Epithelial cell of proximal tubule (primary cell): ENCODE measurements at places on chromosomes 5 and 9. TPM values are rescaled to one million over a fixed set of nuclear protein-coding genes. Genes with fewer than 3 reads are reported as not detected.

Gene RANBP3L
- total RNA-seq: not detected in 2 replicates

DNA sequence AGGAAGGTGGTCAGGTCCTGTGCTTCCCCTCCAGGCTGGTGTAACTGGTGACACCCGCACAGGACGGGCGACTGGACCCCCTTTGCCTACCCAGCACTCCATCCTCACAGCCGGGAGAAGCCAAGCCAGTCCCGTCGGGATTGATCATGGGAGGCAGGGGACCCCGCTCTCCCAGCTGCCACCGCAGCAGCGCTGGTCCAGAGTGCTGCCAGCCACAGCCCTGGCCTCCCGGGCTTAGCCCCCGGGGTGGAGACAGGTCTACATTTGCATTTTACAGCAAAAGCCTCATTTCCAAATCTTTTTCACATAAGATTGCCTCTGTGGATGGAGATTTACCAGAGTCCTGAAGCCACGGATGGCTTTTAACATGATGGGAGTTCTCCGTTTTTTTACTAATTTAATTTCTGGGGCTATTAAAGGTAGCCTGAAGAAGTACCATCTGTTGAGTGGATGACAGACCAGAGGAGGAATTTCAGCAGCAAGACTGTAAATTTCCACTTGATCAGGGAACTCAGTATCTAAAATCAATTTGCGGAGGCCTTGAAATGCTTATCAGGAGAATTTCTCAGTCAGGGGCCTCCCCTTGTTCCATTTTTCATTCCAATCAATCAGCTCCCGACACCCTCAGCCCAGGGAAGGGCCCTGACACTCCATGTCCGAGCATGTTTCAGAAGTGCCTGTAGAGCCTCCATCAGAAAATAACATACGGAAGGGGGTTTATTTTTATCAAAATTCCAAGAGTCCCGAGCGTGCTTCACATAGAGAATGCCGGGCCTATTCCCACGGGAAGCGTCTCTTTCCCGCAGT lies 80.6 kb downstream of the OLFM1 start:
- no peak for DNase-seq

DNA sequence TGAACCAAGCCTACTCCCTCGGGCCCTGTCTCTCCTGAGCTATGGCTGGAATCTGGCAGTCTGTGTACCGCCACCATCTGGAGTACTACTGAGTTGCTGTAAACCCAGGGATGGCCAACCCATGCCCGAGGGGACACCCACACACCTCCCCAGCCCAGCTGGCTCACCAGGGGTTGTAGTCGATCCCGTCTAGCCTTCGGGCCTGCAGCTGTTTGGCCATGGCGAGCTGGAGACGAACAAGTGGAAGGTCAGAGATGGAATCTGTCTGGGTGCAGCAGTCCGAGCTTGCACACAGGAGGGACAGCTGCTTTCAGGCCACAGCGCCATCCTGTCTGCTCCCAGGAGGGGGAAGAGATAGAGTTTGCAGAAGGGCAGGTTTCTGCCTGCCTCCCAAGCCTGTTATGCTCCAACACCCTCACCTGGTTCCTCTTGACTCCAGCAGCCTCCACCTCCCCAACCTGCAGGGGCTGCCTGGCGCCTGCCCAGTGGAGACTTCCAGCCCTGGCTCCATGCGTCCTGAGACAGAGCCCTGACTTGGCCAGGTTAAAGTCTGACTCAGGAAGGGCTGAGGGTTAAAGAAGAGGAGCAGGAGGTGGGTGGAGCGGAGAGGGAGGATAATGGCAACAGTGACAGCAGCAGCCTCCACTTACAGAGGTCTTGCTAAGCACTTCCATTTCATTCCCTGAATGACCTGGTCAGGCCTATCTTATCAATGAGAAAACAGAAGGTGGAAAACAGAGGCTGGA lies 15.8 kb upstream of the SPOUT1 start:
- no peak for DNase-seq

- no peak for DNase-seq
These were observed 488.0 kb downstream of the PRELID2 start for GRCh38 chr5:145347026-145347616.

Gene NEUROG1
- total RNA-seq: not detected in 2 replicates

DNA sequence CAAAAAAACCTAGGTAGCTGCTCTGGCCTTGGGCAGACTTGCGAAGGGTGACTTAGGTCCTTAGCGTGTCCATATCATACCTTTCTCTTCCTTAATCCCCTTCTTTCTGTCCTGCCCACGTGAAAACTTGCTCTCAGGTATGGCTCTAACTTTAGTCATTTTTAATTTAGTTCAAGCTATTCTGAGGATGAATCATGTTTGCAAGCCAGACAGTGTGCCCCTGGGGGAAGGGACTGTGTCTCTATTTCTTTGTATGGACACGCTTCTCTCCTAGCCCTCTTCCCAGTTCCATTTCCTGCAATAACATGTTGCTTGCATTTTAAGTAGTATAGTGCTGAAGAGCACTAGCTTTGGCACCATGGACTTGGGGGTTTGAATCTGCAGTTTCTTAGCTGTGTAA lies 120.6 kb downstream of the PTTG1 start:
- DNase-seq: no peak

Gene ZNF879
- 2.2 and 2.4 TPM in 2 replicates for total RNA-seq

- no peak for DNase-seq
These were observed 53.3 kb upstream of the FAM169A start for GRCh38 chr5:74919487-74919886.

DNA sequence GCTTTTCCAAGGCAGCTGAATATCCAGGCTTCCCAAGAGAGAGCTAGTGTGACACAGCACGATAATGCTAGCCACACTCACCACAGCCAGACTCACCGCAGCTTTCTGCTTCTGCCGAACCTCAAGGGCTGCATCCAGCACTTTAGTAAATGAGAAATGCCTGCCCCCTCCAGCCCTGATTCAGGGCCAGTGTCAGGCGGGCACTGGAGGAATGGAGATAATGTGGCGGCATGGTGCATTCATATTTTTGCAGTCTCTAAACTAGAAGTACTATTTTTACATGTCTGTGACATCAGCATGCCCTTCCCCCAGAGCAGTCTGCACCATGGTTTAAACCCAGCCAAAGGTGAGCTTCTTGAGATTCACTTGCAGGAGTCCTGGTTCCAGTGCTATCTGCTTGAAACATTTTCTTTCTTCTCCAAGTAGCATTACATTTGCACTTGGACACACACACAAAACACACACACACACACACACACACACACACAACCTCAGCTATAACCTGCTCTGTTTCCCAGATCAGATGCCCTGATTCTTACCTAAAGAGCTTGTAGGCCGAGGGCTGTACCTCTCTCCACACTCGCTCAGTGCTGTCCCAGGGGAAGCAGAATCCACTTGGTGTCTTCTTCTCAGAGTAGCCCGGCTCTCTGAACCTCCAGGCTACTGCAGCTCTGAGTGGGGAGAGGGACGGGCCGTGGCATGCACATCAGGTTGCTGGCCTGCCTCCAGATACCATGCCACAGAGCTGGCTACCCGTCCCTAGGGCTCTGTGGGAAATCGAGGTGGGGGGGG lies at the start of gene FGF1:
Gene FGF1, minus strand, starts transcription at position 673 of the 792 bp plus-strand sequence. CDS start 71,963 bp downstream, outside the sequence.
- no peak for DNase-seq

Gene TOR4A
- total RNA-seq: 48.5 and 56.1 TPM in 2 replicates

- DNase-seq: no peak
These were observed 95.6 kb upstream of the ZNF608 start for GRCh38 chr5:124841829-124842712.

Gene WNT8A
- total RNA-seq: not detected in 2 replicates

DNA sequence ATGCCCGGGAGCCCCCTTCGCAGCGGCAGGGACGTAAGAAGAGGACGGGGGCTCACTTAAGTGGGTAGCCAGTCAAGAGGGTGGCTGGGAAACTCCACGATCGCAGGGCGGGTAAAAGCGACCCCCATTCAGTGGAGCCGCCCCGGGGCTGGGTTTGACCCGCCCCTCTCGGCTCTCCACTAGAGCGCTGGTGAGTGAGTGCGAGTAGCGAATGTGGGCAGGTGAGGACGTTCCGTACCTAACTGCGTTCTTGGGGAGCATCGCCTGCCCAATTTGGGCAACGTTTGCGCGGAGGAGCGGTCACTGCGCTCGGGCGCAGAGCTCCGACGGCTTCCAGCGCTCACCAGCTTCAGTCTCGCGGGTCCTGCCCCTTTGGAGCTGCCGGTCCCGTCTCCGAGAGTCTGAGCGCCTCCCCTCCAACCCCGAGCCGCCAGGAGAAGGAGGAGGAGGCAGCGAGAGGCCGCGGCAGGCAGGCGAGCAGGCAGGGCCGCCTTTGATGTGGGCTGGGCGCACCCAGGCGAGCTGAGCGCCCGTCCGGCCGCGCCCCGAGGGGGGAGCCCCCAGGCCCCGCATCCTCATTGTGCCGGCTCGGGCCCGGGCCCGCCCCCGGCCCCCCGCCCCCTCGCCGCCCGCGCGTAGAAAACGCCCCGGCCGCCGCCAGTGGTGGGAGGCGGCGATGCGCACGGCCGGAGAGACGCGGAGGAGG lies at the start of gene FGF18:
Gene FGF18, plus strand, starts transcription at position 666 of the 706 bp plus-strand sequence. CDS start 553 bp downstream, outside the sequence.
- no peak for DNase-seq

GRCh38 chr5:932628-933250 lies 40.1 kb downstream of the TRIP13 start:
- no peak for DNase-seq

GRCh38 chr5:138943599-138944173 lies 68.6 kb upstream of the LRRTM2 start:
- no peak for DNase-seq

Gene ANKRD20A1
- total RNA-seq: 0.17 and 0.36 TPM in 2 replicates

GRCh38 chr5:75567710-75568109 lies 43.5 kb upstream of the ANKDD1B start:
- DNase-seq: peak; percentile 7

DNA sequence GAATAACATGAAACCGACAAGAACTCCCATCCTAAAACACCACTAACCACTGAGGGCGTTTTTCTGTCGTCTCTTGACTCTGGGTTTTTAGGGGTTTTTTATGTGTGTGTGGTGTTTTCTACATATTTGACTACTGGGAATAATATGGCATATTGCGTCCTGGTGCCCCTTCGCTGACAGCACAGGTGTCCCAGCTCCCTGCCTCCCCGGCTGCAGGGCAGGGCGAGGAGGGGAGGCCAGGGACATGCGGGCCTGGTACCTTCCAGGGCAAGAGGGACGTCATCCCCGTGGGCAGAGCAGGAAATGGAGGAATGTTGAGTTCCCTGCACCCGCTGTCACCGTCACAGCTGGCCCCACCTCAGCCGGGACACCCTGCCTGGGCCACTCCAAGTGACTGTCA lies 34.8 kb downstream of the VAV2 start:
- DNase-seq: no peak

- DNase-seq: no peak
These were observed 34.2 kb downstream of the ABLIM3 start for GRCh38 chr5:149175346-149176105.

DNA sequence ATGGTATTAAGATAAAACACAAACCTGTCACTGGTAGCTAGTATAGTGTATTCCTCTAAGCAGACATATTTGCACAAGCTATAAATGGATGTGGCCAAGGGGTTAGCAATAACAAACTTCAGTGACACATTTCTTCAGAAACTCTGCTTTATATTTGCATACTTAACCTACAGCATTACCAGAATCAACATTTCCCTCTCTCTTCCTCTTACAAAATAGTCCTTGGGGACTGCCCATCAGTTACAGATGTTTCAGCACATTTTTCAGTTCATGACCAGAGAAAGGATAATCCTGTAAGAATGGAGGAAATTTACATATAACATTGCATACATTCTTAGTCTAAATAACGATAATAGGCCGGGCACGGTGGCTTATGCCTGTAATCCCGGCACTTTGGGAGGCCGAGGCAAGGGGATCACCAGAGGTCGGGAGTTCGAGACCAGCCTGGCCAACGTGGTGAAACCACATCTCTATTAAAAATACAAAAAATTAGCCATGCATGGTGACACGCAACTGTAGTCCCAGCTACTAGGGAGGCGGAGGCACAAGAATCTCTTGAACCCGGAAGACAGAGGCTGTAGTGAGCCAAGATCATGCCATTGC lies 25.3 kb upstream of the SLC1A1 start:
- no peak for DNase-seq

DNA sequence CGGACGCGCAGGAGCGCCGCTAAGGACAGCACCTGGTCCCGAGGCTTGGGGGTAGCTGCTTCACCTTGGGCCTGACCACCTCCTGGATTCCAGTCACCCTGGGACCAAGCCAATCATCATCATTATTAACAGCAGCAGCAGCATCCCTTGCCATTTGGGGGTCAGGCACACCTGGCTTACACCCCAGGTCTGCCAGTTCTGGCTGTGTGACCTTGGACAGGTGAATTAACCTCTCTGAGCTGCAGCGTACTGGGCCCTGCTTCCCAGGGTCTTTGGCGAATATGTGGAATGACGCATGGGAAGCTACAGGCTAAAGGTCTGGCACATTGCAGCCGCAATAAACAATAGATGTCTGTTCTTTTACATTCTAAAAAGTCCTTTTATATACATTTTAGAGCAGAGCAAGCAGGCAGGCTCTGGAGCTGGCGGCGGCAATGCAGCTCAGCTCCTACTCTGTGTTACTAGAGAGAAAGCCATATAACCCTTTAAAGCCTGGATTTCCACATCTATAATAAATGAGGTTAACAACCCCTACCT lies 97.8 kb upstream of the CPLX2 start:
- DNase-seq: no peak

Gene UTP15
- total RNA-seq: 13.7 and 22.4 TPM in 2 replicates

Gene SMIM33
- not detected in 2 replicates for total RNA-seq

GRCh38 chr9:107337676-107338590 lies 54.9 kb downstream of the RAD23B start:
- no peak for DNase-seq

Gene PSAT1
- total RNA-seq: 46.1 and 155 TPM in 2 replicates

GRCh38 chr9:14052359-14052758 lies 261.6 kb downstream of the NFIB start:
- DNase-seq: no peak

Gene WNK2
- total RNA-seq: 0.29 and 1.0 TPM in 2 replicates

DNA sequence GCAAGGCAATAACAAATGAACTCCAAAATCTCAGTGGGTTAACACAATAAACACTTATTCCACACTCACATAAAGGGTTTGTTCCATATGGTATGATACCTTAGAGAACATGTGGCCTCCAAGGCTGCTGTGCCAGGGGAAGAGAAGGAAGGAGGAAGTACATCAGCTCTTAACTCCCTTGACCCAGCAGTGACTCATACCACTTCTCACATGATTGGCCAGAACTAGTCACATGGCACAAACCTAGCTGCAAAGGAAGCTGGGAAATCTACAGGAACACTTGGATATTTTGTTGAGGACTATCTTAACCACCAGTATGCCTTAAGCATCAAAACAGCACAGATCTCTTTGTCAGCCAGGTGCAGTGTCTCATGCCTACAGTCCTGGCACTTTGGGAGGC lies 99.3 kb downstream of the SLIT3 start:
- no peak for DNase-seq

Gene HSPB3
- not detected in 2 replicates for total RNA-seq

DNA sequence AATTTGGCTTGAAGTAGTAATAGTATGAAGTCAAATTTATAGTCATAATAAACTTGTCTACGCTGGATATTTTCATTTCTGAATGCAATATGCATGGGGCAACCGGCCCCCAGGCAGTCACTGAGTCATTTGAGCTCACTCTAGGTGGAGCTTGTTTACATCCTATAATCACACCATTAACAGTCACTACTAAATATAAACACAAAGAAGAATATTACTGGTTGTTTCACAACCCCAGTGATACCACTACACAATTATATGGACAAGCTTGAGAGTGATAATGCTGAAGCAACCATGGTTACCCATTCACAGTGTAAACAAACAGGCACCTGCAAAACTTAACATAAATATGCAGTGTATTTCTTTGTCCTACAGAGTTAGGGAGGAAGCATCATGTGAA lies 68.7 kb downstream of the MARCHF3 start:
- no peak for DNase-seq

Gene NAIF1
- total RNA-seq: 7.0 and 9.0 TPM in 2 replicates

Gene C5orf46
- total RNA-seq: not detected in 2 replicates

- peak; percentile 39 for DNase-seq
These were observed 56.9 kb downstream of the PDE6A start for GRCh38 chr5:149887622-149888183.

Gene RGS7BP
- under 0.01 TPM in 1 of 2 replicates, not detected in the other for total RNA-seq

Gene GMCL2
- total RNA-seq: not detected in 2 replicates

GRCh38 chr9:115808108-115808507 lies 345.5 kb upstream of the PAPPA start:
- DNase-seq: peak; percentile 67
